Activated naive CD4-positive, alpha-beta T cell treated with anti-CD3 and anti-CD28 coated beads, Interleukin-2, amount 10 ng/mL, durations not matched to agents 5 hours and 36 hours (primary cell): ENCODE measurements at places on chromosomes 6 and 20. TPM values are rescaled to one million over a fixed set of nuclear protein-coding genes. Genes with fewer than 3 reads are reported as not detected.

BIRC7 gene
- not detected for total RNA-seq

PRSS35 gene
- not detected for total RNA-seq

ATAT1 gene
- total RNA-seq, result 9.6 TPM

SLC35B3 gene
- total RNA-seq, result 13.8 TPM

BHLHE23 gene
- total RNA-seq, result not detected

ADAM33 gene
- total RNA-seq, result not detected

HLA-A gene
- total RNA-seq, result 1,753 TPM

VSX1 gene
- not detected for total RNA-seq

SLC22A1 gene
- total RNA-seq, result 0.60 TPM

DUSP15 gene
- total RNA-seq, result not detected

SASH1 gene
- total RNA-seq, result 0.51 TPM

RIMS4 gene
- total RNA-seq, result not detected

CFAP206 gene
- total RNA-seq, result not detected

PEX7 gene
- total RNA-seq, result 3.0 TPM

PLN gene
- not detected for total RNA-seq

PI16 gene
- total RNA-seq, result 2.8 TPM

RNF39 gene
- not detected for total RNA-seq

NKX2-4 gene
- total RNA-seq, result not detected

EPPIN gene
- not detected for total RNA-seq

GABRR1 gene
- total RNA-seq, result not detected

INSM1 gene
- total RNA-seq, result not detected

COL21A1 gene
- not detected for total RNA-seq

EFCAB8 gene
- total RNA-seq, result 0.18 TPM

MROH8 gene
- 2.6 TPM for total RNA-seq

BCAS1 gene
- 0.07 TPM for total RNA-seq

HMGCLL1 gene
- not detected for total RNA-seq

LKAAEAR1 gene
- 0.45 TPM for total RNA-seq

DNAJC5 gene
- total RNA-seq, result 48.1 TPM

TNF gene
- 53.4 TPM for total RNA-seq

SAPCD1 gene
- total RNA-seq, result 12.0 TPM

MAS1 gene
- not detected for total RNA-seq

HRH3 gene
- total RNA-seq, result not detected

RIPOR3 gene
- total RNA-seq, result not detected

RAET1G gene
- not detected for total RNA-seq

ENPP5 gene
- 0.08 TPM for total RNA-seq

LRRC1 gene
- total RNA-seq, result 3.2 TPM

ABHD16A gene
- total RNA-seq, result 54.9 TPM

IPCEF1 gene
- 22.3 TPM for total RNA-seq

IDH3B gene
- 92.1 TPM for total RNA-seq

PRKN gene
- total RNA-seq, result 0.31 TPM

CALHM6 gene
- 15.8 TPM for total RNA-seq

TFAP2C gene
- not detected for total RNA-seq

TMEM170B gene
- 1.2 TPM for total RNA-seq

IL17A gene
- total RNA-seq, result not detected

PABPC1L gene
- total RNA-seq, result 65.1 TPM

CEP162 gene
- total RNA-seq, result 9.0 TPM

XKR7 gene
- 0.03 TPM for total RNA-seq

PDE7B gene
- total RNA-seq, result 1.6 TPM

HLA-DPB1 gene
- total RNA-seq, result 19.0 TPM

DZANK1 gene
- 0.96 TPM for total RNA-seq

PAQR8 gene
- 21.6 TPM for total RNA-seq
